ENCODE measurements at places on chromosomes 16 and 17.

- DNase-seq = no peak
Measured at GRCh38 chr17:58047376-58048150, 35.7 kb upstream of the DYNLL2 start.

DNA sequence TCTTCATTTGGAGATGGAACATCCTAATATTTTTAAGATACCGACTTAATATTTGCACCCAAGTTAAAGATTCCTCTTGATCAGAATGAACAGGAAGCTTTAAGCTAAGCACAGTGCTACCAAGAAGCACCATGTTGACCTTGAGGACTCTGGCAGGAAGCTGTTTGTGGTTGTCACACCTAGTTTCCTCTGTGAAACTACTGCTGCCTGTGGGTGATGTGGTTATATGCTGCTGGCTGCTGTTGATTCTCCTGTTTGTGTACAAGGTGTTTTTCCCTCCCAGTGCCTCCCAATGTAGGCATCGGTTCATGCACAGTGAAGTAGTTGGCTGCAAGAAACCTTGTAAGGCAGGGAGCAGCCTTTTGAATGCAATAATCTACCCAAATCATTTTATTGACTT, 23.4 kb downstream of the RBL2 start:
- peak; percentile 85 for DNase-seq

- DNase-seq = no peak
Measured at GRCh38 chr17:62862251-62862650, 54.1 kb upstream of the MARCHF10 start.

GRCh38 chr17:76917829-76918228, 49.6 kb downstream of the MGAT5B start:
- DNase-seq = no peak

DNA sequence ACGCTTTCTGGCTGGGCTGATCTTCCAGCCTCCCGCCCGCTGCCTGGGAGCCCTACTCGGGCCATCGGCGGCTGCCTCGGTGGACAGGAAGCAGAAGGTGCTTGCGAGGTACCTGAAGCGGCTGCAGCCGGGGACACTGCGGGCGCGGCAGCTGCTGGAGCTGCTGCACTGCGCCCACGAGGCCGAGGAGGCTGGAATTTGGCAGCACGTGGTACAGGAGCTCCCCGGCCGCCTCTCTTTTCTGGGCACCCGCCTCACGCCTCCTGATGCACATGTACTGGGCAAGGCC, 30.7 kb downstream of the CIITA start:
- DNase-seq = no peak

DNA sequence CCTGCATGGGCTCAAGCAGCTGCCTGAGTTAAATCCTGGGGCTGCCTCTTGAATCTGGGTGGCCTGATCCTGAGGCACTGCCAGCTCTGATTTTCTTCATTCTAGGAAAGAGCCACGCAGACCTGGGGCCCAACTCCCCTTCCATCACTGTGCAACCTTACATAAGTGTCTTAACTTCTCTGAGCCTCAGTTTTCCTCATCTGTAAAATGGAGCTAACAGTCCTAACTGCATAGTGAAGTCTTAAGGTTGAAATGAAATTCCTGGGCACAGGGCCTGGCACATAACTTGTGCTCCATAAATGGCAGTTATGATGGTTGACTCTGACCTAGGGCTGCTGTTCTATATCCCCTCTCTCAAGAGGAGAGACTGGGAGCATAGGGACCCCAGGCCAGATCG, 236.6 kb downstream of the GSG1L start:
- DNase-seq = no peak

- no peak for DNase-seq
Measured at GRCh38 chr17:57899822-57900221, 50.0 kb upstream of the MRPS23 start.

DNA sequence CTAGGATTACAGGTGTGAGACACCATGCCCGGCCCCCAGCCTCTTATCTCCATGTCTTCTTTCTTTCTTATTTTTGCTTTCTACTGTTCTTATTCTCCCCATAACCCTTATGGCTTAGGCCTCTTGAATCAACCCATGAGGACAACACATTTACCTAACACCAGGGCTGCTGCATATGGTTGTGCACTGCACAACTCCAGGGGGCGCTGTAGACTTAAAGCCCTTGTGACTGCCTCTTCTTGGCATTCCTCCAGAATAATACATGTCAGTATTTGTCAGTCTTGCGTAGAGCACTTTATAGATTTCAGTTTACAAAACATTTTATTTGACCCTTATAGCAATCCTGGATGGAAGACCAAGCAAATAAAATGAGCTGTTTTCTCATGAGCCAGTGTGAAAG, 225.0 kb upstream of the SALL1 start:
- no peak for DNase-seq

DNA sequence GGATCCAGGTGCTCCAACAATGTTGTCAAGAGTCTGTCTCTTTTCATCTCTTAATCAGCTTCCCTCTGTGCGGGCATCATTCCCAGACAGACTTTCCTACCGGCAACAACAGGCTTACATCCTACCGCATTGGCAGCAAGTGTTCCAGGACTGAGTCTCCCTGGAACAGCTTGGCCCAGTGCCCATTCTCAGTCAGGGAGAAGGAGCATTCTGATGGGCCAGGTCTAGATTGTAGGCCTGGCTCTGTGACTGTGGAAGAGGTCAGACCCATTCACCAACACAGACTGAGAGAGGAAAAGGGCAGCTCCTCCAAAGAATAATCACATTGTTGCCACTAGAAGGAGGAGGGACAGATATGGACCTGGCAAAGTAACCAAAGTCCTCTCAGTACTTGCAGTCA, 68.1 kb upstream of the TMEM132E start:
- no peak for DNase-seq

- DNase-seq = no peak
Measured at GRCh38 chr16:31393056-31393455, at the start of gene ITGAD. Gene ITGAD (plus strand): TSS chr16:31393335. CDS start chr16:31393361, 26 bp downstream.

DNA sequence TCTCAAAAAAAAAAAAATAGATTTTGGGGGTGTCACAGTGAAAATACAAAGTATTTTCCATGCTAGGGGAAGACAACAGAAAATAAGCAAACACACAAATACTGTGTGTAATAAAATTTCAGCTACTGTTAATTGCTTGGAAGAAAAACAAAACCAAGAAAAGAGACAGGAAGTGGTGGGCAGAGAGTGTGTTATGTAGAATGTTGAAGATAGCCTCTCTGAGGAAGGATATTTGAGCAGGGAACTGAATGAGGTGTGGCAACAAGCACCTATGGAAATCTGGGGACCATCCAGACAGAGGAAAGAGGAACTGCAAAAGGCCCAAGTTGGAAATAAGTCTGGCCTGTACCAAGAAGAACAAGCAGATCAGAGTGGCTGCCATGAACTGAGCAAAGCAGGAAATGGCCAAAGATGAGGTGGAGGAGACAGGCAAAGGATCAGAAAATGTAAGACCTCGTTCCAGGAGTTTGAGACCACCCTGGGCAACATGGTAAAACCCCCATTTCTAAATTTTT, 7.8 kb upstream of the USP31 start:
- DNase-seq = no peak

- no peak for DNase-seq
Measured at GRCh38 chr16:74249846-74250245, 46.8 kb upstream of the PSMD7 start.
